ENCODE measurements at places on chromosomes 13 and 19.

GRCh38 chr13:92300651-92301050 is 902.2 kb downstream of the GPC5 start:
- no peak for DNase-seq

DNA sequence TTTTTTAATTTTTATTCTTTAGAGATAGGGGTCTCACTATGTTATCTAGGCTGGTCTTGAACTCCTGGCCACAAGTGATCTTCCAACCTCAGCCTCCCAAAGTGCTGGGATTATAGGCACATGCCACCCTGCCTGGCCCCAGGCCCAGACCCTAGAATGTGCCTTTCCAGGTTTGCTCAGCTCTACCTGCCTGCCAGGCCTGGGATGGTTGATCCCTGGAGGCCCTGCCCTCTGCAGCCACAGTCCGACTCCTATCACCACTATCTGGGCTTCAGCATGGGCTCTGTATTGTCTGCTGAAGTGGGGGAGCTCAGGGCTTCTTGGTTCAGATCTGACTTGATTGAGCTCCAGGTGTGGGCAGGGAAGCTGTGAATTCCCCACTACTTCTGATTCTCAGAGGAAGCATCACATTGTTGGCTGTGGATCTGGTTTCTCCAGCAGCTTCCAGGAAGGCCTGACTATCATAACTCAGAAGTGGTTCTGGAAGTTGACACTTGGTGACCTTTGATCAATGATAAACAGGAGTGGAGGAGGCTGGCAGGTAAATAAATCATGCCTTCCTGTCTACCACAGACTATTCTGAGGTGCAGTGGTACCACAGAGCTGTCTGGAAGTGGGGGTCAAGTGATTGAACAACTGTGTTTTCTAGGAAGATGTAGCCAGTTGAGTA is 71.9 kb downstream of the OLFM4 start:
- DNase-seq, result no peak

GRCh38 chr19:19371059-19371458 is 34.4 kb upstream of the GATAD2A start:
- DNase-seq, result no peak

- DNase-seq, result no peak
Measured at GRCh38 chr13:20057963-20058362, 99.4 kb downstream of the ZMYM2 start.

- no peak for DNase-seq
Measured at GRCh38 chr13:93534181-93534700, 307.6 kb downstream of the GPC6 start.

GRCh38 chr13:27120811-27121210 is 50.8 kb downstream of the USP12 start:
- DNase-seq, result no peak

DNA sequence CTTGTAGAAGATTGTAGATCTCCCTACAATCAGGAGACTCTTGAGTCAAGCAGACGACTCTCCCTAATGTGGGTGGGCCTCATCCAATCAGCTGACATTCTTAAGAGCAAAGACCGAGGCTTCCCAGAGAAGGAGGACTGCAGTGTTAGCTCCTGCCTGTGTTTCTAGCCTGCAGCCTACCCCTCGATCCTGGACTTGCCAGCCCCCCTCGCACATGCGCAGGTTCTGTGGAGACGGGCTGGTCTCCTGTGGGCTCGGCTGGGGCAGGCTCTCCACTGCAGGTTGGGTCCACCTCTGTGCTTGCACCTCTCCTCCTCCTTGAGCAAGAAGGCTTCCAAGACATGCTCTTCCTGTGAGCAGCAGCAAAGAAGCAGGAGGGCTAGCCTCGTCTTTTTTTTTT is 185.2 kb upstream of the SOX1 start:
- no peak for DNase-seq
